Ureter (tissue), 1 donor: ENCODE measurements at places on chromosomes 2 and 18. TPM values are rescaled to one million over a fixed set of nuclear protein-coding genes. Genes with fewer than 3 reads are reported as not detected.

- peak; percentile 87 for DNase-seq
Measured at GRCh38 chr18:3450012-3450798, at the start of gene TGIF1. Gene TGIF1, plus strand, starts transcription at chr18:3450172. Its CDS starts 318 bp downstream, at chr18:3450490.

NHEJ1 gene
- total RNA-seq = 13.9 TPM

DNA sequence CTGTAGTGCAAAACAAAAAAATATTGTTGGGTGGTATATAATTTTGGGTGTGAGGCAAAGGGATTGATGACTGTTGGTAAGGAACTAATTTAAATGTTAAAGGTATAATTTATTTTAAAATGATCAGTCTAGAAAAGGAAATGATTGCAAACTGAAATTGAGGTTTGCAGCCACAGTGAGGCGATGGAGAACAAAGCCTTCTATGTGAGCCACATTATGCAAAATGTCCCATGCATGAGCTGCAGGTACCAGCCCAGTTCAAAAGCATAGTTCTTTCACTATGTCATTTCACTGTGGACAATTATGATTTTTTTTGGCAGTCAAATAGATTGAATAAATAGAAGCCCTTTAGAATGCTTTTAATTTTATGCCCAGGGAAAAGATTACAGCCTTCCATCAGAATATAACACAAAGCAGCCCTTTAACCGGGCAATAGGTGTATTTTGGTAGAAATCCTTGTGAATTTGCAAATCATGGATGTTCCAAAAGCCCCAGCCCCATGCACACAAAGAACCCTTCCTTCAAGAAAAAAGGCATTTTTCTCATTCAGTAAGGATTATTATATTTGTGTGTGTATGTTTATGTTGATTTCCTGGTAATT is 1.7 kb downstream of the MAP2 start:
- DNase-seq = no peak

BCL2 gene
- total RNA-seq = 13.3 TPM

- peak; percentile 91 for DNase-seq
Measured at GRCh38 chr2:37196320-37197195, at the start of gene CEBPZOS. Gene CEBPZOS, plus strand, starts transcription at chr2:37196496. Its CDS starts 3,209 bp downstream, at chr2:37199705.

DNA sequence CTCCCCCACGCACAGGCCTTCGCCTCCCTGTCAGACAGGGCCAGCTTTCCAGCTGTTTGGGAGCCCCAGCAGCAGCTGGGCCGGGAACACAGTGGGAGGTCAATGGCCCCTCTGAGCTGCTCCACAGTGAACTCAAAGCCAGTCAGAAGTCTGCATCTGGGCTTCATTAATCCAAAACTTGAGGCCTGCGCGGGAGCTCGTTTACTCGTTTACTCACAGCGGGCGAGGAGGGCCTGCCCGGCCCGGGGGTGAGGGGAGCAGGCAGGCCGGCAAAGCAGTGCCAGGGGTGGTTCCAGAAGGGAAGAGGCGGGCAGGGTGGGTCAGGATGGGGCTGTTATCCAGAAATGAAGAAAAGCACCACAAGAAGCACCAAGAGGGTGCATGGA is 36.8 kb upstream of the SEMA4C start:
- DNase-seq = no peak

- DNase-seq = no peak
Measured at GRCh38 chr18:2979871-2980790, 32.8 kb downstream of the LPIN2 start.

GRCh38 chr18:48455555-48456478 is 46.6 kb upstream of the ZBTB7C start:
- no peak for DNase-seq

DNA sequence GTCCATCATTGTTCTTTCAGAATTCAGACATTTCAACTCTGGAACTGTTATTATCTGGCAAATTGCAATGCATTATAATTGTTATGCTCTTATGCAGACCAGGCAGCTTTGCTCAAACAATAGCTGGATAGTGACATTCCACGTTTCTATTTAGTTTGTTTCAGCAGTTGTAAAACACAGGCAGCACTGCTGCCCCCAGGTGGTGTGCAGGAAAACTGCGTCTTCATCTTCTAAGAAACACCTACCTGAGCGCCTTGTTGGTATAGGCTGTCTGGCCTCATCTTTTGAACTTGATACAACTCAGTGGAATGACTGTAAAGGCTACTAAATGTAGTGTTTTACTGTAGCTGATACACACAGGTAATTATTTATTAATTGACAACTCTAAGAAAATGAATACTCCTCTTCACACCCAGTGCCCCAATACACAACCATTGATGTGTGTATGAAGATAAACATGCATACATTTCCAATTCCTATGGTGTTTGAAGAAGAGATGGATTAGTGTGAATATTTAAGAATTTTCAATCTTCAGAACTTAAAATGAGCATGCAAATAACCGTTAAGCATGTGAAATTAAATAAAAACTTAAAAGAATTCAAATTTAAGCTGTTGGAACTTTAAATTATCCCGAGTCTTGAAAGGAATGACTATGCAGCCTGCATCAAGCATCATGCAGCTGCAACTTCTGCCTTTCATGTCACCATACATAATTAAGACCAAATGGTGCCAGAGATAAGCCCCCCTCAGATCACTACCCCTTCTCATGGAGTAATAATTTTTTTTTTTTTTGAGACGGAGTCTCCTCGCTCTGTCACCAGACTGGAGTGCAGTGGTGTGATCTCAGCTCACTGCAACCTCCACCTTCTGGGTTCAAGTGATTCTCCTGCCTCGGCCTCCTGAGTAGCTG is 85.6 kb downstream of the CD8B2 start:
- no peak for DNase-seq

GRCh38 chr18:42106784-42107183 is 151.8 kb downstream of the PIK3C3 start:
- no peak for DNase-seq

GRCh38 chr2:63614448-63614968 is 25.7 kb downstream of the MDH1 start:
- no peak for DNase-seq

GRCh38 chr18:24388957-24389356 is 8.7 kb downstream of the OSBPL1A start:
- DNase-seq = no peak

- no peak for DNase-seq
Measured at GRCh38 chr18:27843783-27844777, 332.9 kb downstream of the CDH2 start.

- DNase-seq = no peak
Measured at GRCh38 chr2:24410976-24411375, 50.6 kb upstream of the ITSN2 start.

WNT10A gene
- total RNA-seq = 4.0 TPM

GRCh38 chr18:60892441-60892840 is 440.8 kb upstream of the CDH20 start:
- no peak for DNase-seq

- no peak for DNase-seq
Measured at GRCh38 chr2:239468491-239469105, 67.8 kb upstream of the HDAC4 start.

GRCh38 chr2:69603146-69603743 is 40.3 kb downstream of the AAK1 start:
- DNase-seq = no peak

- DNase-seq = no peak
Measured at GRCh38 chr18:50527636-50528307, 32.1 kb upstream of the MAPK4 start.

GRCh38 chr2:206875701-206876100 is 63.6 kb upstream of the CPO start:
- DNase-seq = no peak

DNA sequence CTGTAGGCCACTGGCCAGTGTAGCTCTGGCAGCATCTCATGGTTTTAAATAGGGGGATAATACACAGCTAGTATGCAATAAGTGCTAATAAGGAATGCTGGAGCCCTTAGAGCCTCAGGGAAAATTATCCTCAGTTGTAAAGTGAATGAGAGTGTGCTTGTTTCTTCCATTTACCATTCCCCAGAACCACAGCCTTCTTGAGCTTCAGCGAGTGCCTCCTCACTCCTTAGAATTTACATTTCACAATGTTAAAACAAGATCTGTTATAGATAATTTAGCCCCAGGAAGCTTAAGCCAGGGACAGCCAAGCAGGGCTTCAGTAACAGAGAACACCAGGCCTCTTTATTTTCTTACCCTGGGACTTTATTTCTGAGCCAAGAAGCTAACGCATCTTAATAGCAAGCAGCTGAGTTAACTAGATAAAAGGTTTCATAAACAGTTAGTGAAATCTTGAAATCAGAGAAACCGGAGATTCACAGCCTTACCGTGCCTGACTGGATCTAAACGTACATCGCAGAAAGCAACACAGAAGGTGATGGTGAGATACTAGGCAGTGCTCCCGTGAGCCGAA is 535.2 kb downstream of the TDRD15 start:
- DNase-seq = no peak

DNA sequence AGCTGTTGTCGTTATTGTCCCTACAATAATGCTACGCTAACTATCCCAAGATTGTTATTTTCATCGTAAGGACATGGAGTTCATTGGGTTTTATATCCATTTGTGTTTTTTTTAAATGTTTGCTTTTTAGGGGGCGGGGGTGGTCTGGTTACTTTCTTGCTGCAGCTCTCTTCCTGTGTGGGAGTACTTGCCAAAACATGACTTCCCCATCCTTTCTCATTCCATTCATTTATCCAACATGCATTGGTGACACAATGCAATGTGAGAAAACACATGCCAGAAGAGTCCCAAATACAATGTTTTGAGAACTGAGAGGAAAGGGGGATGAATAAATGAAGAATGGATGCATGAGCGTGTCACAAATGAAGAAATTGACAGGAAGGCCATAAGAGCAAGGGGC is 55.9 kb downstream of the E2F6 start:
- DNase-seq = no peak

- no peak for DNase-seq
Measured at GRCh38 chr2:138720035-138720838, 60.0 kb downstream of the NXPH2 start.

SERPINB10 gene
- not detected for total RNA-seq

IGFBP5 gene
- total RNA-seq = 697 TPM

EN1 gene
- total RNA-seq = not detected

PAX8 gene
- total RNA-seq = 160 TPM

DNA sequence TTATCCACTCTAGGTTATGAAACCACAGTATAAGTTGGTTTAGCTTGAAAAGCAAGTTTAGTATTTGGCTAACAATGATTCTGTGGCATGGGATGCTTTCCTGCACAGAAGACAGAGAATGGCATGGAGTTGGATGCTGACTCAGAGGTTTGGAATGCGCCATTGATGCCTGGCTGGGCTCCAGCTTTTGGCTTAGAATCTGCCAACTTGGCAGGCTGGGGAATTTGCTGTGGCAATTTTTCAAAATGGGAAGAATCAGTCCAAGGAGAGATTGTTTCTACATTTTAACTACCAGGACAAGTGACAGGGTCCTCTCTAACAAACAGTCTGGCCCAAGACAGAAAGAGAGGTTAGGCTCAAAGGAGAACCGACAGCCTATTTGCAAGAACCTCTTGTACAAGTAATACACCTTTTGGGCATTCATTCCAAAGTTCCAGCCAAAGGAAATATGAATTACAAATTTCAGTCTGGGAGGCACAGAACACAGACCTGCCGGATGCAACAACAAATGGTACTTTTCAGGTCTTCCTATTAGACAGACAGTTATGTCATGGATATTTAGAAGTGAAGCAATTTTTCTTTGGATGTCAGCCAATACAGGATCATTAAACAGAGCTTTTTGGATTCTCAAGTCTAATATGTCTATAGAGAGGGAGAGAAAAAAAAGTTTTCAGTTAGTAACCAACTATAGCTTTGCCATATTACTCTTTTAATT is 1027.7 kb downstream of the TMEM182 start:
- DNase-seq = no peak

DNA sequence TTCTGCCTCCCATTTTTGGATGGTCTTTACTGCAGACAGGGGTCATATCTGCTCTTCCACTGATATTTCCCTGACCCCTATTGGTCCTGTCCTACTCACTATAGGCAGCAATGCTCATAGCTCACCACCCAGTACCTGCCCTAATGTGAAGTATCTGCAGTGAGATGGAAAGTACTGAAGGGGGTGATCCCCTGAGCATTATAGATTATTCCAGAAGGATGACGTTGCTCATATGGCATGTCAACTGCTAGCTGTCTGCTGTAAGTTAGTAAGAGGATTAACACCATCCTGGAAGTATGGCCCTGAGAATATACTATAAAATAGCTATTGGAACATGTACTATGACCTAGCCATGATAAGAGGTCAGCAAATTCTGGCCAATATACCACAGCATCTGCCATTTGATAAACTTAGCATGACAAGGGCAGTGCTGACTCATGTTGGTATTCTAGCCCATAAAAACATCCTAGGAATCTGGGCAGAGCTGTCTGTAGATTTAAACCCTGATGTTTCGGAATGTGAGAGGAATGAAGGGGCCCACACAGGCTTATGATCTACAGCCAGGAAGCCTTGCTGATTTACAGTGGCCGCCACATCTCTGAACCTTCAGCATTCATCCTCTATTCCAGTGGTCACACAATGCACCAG is 451.4 kb downstream of the TNS1 start:
- no peak for DNase-seq
